Body of pancreas (tissue), 4 donors: ENCODE measurements at places on chromosomes 3 and 15. TPM values are rescaled to one million over a fixed set of nuclear protein-coding genes. Genes with fewer than 3 reads are reported as not detected.

Gene IL17RB
- total RNA-seq: 16.5 TPM

DNA sequence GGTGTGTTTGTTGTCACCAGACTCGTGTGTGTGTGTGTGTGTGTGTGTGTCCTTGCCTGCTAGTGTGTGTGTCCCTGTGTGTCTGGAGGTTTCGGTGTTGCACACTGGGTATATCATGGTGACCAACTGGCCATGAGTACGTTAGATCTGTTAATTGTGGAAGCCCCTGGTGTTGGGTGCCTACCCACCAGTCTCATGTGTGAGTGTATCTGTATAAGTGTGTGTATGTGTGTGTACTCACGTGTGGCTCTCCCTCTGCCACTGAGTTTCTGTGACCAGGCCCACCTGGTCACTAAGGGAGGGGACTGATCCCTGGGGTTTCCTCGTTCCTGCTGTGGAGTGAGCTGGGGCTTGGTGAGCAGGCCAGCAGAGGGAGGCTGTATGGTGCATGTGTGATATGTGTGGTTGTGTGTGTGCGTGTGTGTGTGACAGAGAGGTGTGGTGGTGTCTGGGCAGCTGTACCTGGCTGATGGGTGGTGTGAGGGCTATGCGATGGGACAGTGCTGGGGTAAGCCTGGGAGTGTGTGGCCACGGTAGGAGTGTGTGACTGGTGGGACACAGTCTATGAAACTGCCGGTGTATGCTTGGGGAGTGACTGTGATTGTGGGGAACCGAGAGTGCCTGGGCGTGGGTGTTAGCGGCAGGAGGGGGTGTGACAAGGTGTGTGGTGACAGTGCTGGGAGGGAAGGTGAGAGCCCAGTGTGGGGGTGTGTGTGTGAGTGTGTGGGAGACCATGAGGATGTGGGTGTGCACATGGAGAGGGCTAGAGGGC is 1.8 kb downstream of the PRKCD start:
- H3K36me3 ChIP-seq: no peaks in the 10 kb centered on the region
- DNase-seq: peak; percentile 47
- H3K4me1 ChIP-seq: peaks cover 73% of the 10 kb centered on the region
- H3K4me3 ChIP-seq: peak overlapping the region; percentile 73
- peak overlapping the region; percentile 37 for H3K27ac ChIP-seq

Gene GPR62
- not detected for total RNA-seq

- no peaks in the 10 kb centered on the region for H3K36me3 ChIP-seq
- no peak overlapping the region for H3K27ac ChIP-seq
Measured at GRCh38 chr15:60961541-60962485, 267.3 kb downstream of the RORA start.

DNA sequence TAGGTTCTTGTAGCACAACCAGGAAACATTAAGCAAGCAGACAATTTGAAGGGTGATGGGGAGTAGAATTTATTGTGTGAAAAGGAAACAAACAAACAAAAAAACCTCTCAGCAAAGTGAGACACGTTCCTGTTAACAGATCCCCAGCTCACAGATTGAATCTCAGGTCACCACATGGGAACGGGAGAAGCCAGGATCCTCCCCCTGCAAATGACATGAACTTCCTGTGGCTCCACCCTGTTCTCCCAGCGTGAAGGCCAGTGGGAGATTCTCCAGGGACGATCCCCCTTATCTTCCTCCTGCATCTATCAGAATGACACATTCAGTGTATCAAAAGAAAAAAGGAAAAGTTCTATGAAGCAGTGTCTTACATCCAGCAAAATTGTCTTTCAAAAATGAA is 1488.1 kb downstream of the OTOL1 start:
- no peaks in the 10 kb centered on the region for H3K36me3 ChIP-seq
- H3K4me3 ChIP-seq: no peak overlapping the region
- H3K27ac ChIP-seq: no peak overlapping the region
- H3K4me1 ChIP-seq: no peaks in the 10 kb centered on the region
- DNase-seq: no peak
- no peaks in the 10 kb centered on the region for H3K27me3 ChIP-seq

GRCh38 chr15:94252223-94252766 is 20.9 kb downstream of the MCTP2 start:
- H3K36me3 ChIP-seq: no peaks in the 10 kb centered on the region
- H3K4me3 ChIP-seq: no peak overlapping the region
- peaks cover 32% of the 10 kb centered on the region for H3K4me1 ChIP-seq
- no peak for DNase-seq
- no peak overlapping the region for H3K27ac ChIP-seq

DNA sequence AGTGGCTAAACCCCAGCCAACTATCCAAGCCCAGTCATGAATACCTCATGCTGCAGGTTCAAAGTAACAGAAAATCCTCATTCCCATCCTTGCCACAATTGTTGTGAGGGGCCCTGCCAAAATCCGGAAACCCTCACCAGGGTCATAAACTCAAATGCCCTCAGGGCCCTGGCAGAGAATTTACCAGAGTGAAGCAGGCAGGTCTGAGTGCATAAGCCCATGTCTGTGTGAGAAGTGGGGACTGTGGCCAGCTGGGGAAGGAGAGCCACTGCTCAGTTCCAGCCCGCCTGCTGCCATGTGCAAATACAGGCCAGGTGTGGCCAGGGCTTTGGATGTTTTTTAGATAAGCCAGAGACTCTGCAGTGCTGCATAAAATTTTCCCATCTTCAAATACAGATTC is 7.0 kb downstream of the CEP152 start:
- H3K36me3 ChIP-seq: no peaks in the 10 kb centered on the region
- H3K4me1 ChIP-seq: no peaks in the 10 kb centered on the region
- no peaks in the 10 kb centered on the region for H3K27me3 ChIP-seq
- H3K27ac ChIP-seq: no peak overlapping the region
